AG09309 (cell line): ENCODE measurements at places on chromosomes 16 and 17.

- DNase-seq = no peak
Measured at GRCh38 chr17:50426472-50426782, 409 bp downstream of the ACSF2 start.

DNA sequence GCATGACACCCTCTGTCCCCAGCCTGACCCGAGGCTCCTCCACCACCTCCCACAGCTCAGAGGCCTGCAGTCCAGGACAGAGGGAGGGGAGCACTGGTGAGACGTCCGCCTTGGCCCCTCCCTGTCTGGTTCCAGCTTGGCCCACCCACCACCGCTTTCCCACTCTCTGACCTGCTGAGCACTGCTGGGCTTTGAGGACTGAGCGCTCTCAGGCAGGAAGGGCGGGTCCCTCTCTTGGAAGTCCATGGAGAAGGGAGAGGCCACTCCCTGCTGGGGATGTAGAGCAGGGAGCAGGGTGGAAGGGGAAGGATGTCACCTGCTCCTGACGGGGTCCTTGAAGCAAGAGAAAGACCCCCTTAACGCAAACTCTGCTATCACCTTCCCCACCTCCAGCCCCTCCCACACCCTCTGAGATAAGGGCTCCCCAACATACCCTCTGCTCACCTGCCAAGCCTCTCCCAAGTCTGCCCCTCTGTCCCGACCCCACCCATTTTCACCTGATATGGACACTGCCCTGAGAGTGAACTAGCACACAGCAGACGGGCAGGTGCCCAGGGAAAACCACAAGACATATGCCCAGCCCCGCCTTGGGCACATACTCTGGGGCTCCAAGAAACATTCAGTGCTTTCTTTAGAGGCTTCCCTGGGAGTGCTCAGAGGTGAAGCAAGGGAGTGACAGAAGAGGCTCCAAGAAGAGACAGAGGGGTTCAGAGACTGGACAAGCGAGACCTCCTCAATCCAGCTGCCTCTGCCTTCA lies 1.4 kb downstream of the OSBPL7 start:
- DNase-seq = no peak

DNA sequence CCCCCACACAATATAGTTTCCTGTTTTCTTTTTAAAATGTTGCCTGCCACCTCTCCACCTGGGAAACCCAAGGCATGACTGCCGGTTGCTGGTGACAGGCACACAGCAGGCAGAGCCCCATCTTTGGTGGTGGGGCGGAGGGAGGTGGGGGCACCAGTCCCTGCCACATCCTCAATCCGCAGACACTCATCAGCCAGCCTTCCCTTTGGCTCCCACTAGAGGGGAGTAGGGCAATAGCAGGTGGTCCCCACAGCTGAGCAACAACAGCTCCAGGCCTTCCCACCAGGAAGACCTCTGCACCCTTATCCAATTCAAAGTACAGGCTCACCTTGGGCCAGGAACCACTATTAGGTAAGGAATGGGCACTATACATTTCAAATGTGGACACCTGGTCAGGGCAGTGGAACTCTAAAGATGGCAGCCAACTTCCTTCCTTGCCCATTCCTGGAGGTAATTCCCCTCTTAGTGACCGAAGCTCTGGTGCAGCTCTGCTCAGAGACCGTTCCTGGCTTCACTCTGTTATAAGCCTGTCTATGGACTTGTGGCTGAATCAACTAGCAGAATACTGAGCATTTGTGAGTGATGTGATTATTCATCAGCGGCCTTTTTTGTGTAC lies 13.9 kb downstream of the RECQL5 start:
- DNase-seq = no peak

- DNase-seq = peak; percentile 5
Measured at GRCh38 chr16:55323637-55324271, at the start of gene IRX6. Gene IRX6 (plus strand): TSS chr16:55324203. CDS start chr16:55325092, 889 bp downstream.

GRCh38 chr17:82716203-82717010 lies at the start of gene FN3KRP:
Gene FN3KRP (plus strand): TSS chr17:82716706. CDS start chr17:82716756, 50 bp downstream.
- peak; percentile 38 for DNase-seq

GRCh38 chr16:50487528-50487927 lies 60.7 kb upstream of the NKD1 start:
- no peak for DNase-seq

- no peak for DNase-seq
Measured at GRCh38 chr16:87828907-87829621, 40.2 kb downstream of the SLC7A5 start.

- DNase-seq = no peak
Measured at GRCh38 chr17:74758848-74759168, 10.4 kb downstream of the NHERF1 start.

- DNase-seq = no peak
Measured at GRCh38 chr17:80992948-80993624, 1.4 kb downstream of the CHMP6 start.

DNA sequence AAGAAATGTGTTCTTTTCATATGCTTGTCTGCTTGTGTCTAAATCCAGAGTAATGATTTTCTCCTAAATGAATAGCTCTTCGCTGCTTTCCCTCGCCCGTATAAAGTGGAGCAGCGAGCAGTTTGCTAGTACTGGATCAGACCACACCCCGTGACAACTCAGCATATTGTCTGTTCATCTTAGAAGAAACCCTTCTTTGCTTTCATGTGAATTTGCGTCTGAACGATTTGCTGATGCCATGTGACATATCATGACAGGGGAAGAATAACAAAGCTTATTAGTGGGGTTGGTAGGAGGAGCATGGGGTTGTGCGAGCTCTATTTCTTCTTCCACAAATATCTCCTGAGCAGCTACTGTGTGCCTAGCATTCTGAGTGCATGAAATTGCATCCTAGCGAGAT lies 44.1 kb upstream of the CACNG4 start:
- DNase-seq = no peak

GRCh38 chr16:25575363-25575762 lies 116.4 kb upstream of the HS3ST4 start:
- DNase-seq = no peak

- DNase-seq = no peak
Measured at GRCh38 chr17:47252766-47253512, 688 bp upstream of the ITGB3 start.

DNA sequence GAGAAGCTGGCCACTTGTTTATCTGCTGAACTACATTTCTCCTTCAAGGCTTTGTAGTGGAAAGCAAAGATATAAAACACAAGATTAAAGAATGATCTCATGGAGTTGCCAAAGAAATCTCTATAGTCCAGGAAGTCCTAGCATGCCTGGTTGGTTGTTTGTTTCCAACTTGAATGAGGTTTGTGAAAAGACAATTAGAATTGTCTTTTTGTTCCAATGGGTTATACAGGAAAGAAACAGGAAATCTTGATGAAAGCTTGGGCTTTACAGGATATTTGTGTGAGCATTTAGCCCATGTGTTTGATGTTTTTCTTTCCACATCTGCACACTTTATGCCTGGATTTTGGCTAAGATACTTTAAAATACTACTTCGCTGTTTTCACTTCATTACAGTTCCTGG lies 273.4 kb downstream of the CEP112 start:
- no peak for DNase-seq

- DNase-seq = no peak
Measured at GRCh38 chr16:53216798-53217197, 162.0 kb downstream of the CHD9 start.

GRCh38 chr16:3799354-3799753 lies 81.2 kb downstream of the CREBBP start:
- no peak for DNase-seq

DNA sequence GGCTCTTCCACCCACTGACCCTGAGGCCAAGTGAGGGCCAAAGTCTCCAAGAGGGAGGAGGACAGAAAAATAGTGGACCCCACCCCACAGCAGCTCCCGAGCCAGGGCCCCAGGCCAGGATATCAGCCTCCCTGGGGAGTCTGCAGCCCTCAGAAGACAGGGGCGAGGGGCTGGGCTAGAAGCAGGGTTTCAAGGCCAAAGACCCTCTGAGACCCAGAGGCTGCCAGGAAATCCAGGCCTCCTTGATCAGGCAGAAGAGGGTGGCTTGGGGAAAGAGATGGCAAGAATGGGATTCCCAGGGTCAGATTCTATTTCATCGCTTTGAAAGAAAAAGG lies 156.1 kb downstream of the ZNF423 start:
- DNase-seq = no peak

GRCh38 chr17:82297280-82297713 lies 20.1 kb downstream of the CD7 start:
- no peak for DNase-seq

- DNase-seq = peak; percentile 82
Measured at GRCh38 chr17:836151-836550, 54.0 kb downstream of the MRM3 start.

- no peak for DNase-seq
Measured at GRCh38 chr17:3795390-3796102, 5.4 kb downstream of the ITGAE start.

- DNase-seq = no peak
Measured at GRCh38 chr16:30554557-30555314, 3.4 kb downstream of the ZNF764 start.

DNA sequence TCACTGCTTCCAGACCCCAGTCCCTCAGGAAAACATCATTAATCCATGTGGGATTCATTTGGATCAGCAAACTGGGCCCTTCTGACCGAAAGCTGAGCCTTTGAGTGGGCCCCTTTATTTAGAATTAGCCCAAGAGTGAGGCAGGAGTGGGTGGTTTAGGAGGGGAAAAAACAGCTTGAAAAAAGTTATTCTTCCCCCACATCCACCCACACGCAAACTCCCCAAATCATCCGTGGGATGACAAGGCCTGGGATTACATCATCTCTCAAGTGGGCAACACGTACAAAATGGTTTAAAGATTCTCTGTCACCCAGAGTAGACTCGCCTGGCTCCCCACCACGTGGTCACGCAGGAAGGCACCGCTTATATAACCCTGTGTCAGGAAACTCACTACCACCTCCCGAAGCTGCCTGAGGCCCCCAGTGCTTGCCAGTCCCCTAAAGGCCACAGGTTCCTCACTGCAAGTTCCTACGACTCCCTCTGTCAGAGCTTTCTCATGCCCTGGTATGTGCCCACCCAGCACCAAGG lies 27.6 kb downstream of the GSG1L start:
- no peak for DNase-seq

DNA sequence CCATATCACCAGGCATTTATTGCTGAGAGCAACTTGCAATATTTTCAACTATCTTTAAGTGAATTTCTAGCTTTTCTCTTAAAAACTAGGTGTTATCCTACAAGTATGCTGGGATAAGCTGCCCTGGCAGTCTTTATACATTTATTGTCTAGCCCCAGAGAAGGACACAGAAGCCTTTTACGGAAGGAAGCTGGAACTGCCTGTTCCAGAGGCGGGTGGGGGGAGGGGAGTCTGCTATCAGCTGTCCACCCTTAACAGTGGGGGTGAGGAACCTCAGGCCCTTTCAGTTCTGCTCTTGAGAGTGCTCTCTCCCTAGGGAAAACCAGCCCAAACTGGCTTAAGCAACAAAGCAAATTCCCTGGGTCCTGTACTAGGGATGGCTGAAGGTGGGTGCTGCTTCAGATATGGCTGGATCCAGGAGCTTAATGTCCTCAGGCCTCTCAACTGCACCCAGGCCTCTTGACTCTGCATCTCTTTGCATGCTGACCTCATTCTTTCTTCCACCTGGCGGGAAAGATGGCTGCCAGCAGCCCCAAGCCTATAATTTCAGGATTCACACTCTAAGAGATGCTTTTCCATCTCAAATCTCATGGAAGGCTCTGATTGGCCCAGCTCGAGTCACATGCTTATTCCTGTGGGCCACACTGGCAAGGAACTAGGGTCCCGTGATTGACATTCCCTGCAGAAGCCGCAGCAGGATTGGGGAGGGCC lies 16.6 kb downstream of the NAGPA start:
- DNase-seq = no peak

- DNase-seq = no peak
Measured at GRCh38 chr16:5234295-5235050, 136.9 kb upstream of the EEF2KMT start.

DNA sequence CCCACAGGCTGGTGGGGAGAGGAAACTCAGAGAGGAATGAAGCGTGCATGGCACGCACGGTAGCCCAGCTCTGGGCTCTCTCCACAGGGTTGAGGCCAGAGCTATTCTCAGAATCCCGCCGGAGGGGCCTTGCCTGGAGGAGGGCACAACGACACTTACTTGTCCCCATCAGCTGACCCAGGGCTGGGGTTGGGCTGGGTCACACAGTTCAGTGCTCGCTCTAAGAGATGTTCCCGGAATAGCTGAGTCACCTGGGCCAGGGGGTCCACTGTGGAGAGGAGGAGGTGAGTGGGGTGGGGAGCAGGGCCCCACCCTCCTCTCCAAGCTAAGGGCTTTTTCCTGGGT lies 21.8 kb downstream of the SREBF1 start:
- DNase-seq = no peak

- peak; percentile 53 for DNase-seq
Measured at GRCh38 chr17:30950669-30951399, 20.0 kb upstream of the RNF135 start.

DNA sequence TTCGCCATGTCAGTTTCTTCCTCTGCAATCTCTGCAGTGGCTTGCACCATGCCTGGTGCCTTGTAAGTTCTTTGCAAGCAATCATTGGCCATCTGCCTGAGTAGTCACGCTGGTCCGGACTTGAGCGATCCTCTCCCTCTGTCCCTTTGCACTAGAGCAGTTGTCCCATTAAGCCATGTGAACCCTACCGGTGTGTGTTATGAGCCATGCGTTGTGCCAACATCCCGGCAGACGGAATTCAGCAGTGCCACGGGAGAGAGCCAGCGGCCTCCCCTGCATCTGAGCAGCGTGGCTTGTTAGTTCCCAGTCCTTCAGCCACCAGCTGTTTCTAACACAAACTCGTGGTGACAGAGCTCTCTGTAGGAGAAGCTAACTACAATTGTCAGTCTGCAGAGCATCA lies 275.1 kb upstream of the HSBP1 start:
- no peak for DNase-seq

- no peak for DNase-seq
Measured at GRCh38 chr16:57411362-57411976, 6.9 kb downstream of the CCL17 start.

- no peak for DNase-seq
Measured at GRCh38 chr17:51085150-51085805, 35.4 kb downstream of the SPAG9 start.
